Activated CD8-positive, alpha-beta memory T cell treated with anti-CD3 and anti-CD28 coated beads for 24 hours (primary cell): ENCODE measurements at places on chromosomes 3 and 15.
A peak's percentile ranks its signal among the peaks of the same experiment; 100 is the strongest.

DNA sequence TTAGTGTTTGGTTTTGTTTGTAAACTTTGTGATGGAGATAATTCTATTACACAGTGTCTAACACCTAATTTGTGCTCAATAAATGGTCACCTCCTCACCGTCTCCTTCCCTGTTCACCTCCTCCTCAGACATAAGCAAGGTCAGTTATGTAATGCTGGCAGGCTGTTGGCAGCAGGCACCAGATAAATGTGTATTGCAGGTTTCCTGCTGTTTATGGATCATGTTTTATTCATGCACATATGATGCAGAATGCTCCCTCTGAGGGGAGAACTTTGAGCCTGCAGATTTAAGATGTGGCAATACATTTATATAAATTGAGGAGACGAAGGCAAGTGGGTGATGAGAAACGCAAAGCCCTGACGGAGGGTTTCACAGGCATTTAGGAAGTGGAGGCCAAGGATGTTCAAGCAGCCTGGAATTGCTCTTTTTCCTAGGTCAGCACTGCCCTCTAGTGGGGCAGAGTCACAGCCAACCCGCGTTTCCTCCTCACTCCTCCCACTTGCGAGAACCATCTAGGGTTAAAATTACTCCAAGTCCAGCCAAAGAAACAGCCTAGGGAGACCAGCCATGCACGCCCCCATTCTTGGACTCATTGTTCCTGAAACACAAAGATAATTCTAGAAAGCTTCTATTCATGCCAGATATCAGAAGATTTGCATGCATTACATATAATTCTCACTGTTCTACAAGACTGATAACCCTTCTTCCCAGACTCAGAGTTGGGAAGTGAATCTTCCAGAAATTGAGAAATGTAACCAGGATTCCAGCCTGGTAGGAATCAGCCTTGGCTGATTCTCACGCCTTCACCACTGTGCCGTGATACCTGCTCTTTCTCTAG, 228.7 kb downstream of the SLCO3A1 start:
- peak; percentile 80 for DNase-seq

DNA sequence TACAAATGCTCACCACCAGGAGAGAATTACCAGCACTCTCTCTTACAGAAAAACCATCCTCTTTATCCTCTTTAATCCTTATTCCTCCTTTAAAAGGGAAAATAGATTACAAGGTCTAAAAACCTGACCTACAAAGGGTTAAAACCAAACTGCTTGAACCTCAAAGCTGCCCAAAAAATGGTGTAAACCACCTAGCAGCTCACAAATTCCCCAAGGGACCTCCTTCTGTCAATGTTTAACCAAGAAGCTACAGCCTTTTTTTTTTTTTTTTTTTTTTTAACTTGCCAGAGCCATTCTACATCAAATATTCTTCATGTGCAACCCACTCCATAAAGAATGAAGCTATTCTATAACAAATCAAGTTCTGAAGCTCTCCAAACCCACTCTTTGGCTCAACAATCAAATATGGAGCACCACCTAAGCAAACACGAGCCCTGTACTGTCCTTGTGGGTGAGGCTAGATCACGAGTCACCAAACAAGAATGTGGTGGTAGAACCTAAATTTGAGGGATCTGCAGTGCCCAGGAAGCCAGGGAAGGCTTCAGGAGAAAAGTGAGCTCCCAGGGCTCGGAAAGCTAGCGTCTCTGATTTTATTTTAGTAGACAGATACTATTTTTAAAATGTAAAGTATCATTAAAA, 20.1 kb downstream of the OSBPL10 start:
- DNase-seq: no peak

- DNase-seq: no peak
Observed at GRCh38 chr3:16849795-16850194, 35.0 kb upstream of the PLCL2 start.

DNA sequence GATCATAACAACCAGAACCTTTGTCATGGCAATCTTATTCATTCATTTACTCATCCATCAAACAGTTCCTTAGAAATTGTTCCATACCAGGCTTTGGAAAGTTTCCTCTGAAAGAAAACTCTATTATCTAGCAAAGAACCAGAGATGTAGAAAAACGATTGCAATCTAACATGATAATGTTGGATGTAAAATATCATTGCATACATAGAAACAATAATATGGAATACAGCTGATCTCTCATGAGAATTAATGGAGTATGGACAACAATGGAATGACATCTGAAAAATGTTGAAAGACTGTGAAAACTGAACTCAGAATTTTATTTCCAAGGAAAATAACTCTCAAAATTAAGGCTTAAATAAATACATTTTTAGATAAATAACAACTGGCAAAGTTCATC, 665.4 kb downstream of the NLGN1 start:
- DNase-seq: no peak

- no peak for DNase-seq
Observed at GRCh38 chr3:59237121-59237520, 187.3 kb upstream of the CFAP20DC start.

GRCh38 chr15:38190501-38190900, 62.1 kb upstream of the SPRED1 start:
- DNase-seq: no peak

GRCh38 chr3:97778152-97778551, 13.6 kb downstream of the ARL6 start:
- no peak for DNase-seq

DNA sequence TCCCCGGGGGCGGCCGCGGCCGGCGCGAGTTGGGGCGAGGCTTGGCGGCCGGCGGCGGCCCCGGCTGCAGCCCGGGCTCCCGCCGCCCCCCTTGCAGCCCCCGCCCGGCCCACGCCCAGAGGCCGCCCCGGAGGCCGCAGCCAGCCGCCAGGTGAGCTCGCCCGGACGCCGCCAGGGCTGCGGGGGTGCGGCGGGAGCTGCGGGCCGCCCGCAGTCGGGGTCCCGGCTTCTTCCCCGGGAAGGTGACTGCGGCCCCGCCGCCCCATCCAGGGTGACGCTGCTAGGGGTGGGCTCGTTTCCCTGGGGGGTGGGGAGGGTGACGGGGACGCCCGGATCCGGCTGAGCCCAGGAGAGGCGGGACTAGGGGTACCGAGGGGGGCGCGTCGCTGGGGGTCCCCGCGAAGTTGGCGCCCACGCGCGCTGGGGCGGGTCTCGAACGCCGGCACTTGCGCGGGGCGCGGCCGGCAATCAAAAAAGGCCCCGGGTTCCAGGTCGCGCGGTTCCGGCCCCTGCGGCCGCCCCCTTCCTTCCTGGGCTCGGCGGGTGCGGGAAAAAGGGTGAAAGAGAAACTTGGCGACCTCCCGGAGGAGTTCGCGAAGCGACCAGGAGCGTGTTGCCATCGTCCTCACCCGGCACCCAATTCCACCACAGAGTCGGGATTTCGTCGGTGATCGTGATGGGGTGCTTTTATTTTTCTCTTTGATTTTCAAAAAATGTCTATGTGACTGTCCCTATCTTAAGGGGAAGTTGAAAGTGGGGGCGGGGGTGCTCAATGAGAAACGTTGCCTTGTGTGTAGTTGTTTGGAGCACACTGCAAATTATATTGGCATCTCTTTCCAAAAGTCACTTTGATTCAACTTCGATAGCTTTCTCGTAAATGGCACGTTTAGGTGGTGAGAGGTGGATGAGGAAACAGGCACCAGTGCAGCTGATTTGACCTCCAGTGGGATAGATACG, 619 bp downstream of the ATXN7 start:
- DNase-seq: peak; percentile 84

GRCh38 chr15:57806003-57806402, 99.5 kb downstream of the POLR2M start:
- no peak for DNase-seq
